Upper lobe of right lung (tissue), 1 donor: ENCODE measurements at places on chromosomes 3 and 15. TPM values are rescaled to one million over a fixed set of nuclear protein-coding genes. Genes with fewer than 3 reads are reported as not detected.

DNA sequence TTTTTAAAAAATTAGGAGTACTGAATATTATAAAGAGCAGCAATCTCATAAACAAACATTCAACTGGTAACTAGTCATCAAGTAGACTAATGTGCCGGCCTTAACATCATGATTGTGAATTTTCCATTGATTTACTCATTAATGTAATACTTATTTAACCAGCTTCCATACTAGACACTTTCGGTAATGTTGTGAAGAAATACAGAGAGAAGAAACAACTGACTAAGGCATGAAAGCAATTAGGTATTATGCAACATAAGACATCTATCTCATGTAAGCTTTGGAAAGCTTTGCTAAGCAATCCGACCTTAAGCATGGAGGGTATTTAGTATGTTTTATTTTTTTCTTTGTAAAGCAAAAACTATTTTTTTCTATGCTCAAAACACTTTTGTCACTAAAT, 108.0 kb downstream of the IL1RAP start:
- DNase-seq = no peak

- no peak for DNase-seq
Observed at GRCh38 chr3:44159696-44160300, 81.9 kb upstream of the TOPAZ1 start.

GOLGA6L7 gene
- total RNA-seq = not detected

CPLX3 gene
- not detected for total RNA-seq

DNA sequence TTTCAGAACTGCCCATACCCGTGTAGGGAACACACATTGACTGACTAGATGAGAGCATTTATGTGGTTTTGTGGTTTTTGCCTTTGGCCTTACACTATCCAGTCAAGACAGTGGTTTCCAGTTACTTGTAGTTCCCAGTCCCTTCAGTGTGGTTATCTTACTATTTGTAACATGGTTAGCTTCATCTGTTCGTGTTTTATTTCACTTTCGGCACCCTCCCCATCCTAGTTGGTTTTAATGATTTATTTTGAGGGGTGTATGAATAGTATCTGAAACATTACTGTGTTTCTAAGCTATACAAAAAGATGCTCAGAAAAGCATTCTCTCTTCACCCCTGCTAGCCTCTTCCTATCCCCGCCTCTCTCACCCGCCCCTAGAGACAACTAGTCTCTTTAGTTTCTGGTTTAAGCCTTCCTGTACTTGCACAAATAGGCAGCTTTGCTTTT, 14.1 kb downstream of the LYSMD4 start:
- no peak for DNase-seq
